Tibial artery (tissue), 4 donors: ENCODE measurements at places on chromosomes 5 and 9.

DNA sequence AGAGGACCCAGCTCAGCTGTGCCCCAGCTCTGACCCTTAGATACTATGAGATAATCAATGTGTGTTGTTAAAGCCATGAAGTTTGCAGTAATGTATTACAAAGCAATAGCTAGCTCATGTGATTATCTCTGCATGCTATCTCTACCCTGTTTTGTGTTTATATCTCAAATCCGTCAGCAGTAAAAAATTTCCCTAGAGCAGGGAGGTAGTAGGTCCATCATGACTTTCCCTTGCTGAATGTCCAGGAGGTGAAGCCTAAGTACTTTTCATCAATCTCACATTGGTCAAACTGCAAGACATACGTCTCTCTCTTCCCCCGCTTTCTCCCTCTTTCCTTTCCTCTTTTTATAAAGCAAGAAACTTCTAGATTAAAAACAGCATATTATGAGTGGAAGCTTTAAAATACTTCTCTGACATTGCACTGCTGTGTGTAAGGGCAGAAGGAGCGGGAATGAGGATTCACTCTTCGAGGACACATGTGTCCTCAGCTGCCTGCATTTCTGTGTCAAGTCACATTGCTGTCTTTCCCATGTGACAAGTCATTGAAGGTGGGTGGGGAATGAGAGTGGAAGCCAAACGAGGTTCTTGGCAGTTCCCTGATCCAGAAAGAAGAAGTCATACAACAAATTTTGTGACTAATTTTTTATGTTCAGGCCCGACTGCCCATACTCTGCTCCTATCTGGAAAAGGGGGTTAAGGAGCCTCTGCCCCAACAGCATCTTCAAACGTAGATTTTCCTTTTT is 93.1 kb upstream of the RETREG1 start:
- no peak for DNase-seq

DNA sequence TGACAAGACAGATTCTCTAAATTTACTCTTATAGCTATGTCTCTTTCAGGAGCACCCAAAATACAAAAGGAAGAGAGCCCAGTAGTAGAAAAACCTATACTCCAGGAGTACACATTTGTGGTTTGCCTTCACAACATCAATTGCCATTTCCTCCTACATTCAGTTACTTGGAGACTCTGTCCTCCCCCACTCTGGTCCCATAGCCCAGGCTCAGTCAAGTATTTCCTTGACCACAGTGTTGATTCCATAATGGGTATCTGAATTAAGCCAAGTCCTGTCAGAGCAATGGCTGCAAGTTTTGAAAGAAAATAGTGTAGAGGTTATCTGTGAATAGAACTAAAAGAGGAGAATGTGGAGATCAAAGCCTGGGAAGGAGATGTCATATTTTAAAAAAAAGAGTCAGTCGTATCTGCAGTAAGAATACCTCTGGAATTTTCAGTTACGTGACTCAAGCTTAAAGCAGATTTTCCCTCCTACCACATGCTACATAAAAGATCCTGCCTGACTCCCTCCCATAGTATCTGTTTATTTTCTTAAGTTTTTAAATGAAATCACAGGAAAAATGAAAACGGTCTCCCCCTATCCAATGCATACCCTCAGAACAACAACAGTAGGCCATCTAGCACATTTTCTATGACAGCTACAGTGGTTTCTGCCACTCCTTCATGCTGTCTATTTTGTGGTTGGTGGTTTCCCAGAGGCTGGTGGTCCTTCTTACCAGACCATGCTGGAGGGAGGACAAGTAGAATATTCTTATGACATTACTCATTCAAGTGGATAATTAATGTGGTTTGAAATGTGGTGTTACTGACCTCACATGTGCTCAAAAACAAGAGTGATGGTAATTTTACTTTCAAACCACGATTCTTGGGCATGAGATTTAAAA is 249.7 kb upstream of the TMEM161B start:
- DNase-seq: no peak

DNA sequence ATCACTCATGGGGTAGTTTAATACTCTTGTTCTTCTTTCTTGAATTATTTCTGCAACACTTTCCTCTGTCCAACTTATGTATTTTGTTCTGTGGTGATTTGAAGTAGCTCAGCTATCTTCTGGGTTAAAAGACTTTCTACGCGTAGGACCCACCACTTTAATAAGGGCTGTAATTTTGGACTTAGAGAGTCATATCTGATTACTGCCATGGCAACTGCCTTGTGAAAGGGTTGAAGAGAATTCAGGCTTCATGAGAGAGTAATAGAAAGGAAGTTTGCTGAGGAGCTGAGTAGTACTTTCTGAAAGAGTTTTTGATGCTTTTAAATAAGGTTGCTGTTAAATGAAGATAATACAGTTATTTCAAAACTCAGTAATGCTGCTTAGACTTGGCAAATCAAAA is 89.5 kb downstream of the TLE4 start:
- DNase-seq: no peak

GRCh38 chr5:151592855-151593408 is 1.8 kb upstream of the FAT2 start:
- DNase-seq: no peak

DNA sequence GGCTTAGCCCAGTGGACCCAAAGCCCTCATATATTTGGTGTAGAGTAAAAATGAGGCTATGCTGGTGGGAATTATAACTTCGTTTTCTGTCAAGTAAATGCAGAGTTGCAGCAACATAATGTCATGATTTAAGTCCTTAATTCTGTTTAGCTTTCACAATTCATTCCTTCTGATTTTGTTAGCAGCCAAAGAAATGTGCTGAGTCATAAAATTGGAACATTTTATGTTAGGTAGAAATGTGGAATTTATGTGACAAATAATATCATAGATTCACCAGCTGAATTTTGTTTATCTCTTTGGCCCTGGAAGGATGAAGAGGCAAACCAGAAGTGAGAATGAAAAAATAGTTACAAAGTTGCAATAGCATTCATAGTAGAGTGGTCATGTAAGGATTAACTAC is 247.0 kb downstream of the TRPM3 start:
- no peak for DNase-seq

GRCh38 chr5:15717001-15717400 is 217.0 kb downstream of the FBXL7 start:
- DNase-seq: no peak

DNA sequence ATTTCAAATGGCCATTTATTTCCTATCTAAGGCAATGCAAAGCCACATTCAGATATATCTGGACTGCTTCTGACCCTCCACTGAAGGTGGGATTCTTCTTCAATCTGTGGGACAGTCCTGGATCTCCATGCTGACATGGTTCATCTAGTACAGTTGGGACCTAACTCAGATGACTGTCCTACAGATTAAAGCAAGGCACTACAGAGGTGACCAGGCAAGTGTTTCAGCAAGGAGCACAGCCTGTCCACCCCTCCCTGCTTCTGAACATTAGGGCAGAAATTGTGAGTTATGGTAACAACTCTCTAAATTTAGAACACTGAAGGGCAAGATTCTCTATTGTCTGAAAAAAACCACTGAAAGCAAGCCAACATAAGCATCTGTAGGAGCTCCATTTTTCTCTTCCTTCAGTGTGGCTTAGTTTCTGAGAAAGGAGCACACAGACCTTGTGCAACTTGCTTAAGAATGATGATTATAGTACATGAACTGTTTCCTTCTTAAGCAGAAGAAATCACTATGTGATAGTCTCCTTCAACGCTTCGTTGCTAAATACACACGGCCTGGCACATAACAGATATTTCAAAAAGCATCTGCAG is 62.9 kb upstream of the BARX1 start:
- no peak for DNase-seq

DNA sequence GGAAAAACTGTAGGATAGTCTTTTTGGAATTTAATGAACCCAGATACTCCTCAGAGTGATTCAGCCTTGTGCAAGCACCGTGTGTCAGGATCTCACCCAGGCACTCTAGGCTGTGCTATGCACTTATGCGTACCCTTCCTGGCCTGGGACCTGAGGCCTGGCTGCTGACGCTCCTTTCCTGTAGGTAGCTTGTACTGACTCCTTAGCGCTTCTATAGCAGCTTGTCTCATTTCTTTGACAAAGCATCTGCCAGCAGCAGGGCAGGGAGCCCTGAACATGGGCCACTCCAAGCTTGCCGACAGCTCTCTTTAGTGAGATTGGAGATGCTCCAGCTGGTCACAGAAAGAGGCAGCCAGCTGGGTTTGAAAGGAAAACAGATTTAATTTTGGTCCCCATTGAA is 147.3 kb downstream of the SGCD start:
- DNase-seq: peak; percentile 66

- no peak for DNase-seq
Observed at GRCh38 chr5:113142186-113142585, 165.6 kb downstream of the DCP2 start.

- no peak for DNase-seq
Observed at GRCh38 chr9:134694714-134695113, 53.1 kb downstream of the COL5A1 start.

DNA sequence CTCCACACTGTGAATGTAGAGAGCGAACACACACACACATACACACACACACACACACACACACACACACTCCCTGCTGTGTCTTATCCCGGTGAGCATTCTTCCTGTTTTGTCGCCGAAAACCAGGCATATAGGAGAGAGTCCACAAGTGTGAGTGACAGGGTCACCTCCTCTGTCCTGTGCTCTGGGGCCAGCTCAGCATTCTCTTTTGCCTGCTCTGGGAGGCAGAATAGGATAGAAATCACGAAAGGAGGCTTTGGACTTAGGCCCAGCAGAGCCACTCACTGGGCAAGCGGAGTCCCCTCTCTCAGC is 3.0 kb downstream of the LAMC3 start:
- no peak for DNase-seq

DNA sequence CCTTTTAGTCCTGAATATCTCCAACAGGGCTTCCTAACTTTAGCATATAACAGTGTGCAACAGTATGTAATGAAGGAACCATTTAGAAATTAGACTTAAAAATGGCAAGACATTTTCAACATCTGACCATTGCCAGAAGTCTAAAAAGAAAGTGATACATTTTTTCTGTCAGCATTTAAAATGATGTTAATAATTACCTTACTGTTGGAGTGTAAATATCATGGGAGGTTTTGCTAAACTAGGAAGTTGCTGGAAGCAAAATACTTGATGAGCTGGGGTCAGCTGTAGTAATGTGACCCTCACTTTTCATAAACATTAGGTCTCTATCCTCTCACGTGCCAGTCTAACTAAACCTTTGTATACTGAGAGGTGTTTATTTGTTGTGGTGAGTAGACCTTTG is 68.8 kb downstream of the NTRK2 start:
- DNase-seq: no peak

- no peak for DNase-seq
Observed at GRCh38 chr5:17399931-17400330, 98.1 kb upstream of the TAF11L2 start.

- DNase-seq: peak; percentile 38
Observed at GRCh38 chr5:148963664-148964063, 99.2 kb downstream of the SH3TC2 start.

GRCh38 chr9:3675946-3676345 is 150.1 kb upstream of the RFX3 start:
- no peak for DNase-seq

GRCh38 chr9:19087106-19088000 is 15.4 kb downstream of the HAUS6 start:
- DNase-seq: no peak

- no peak for DNase-seq
Observed at GRCh38 chr5:149865746-149866145, 78.8 kb downstream of the PDE6A start.

GRCh38 chr9:132798817-132799790 is 79.0 kb downstream of the AK8 start:
- DNase-seq: peak; percentile 48

- no peak for DNase-seq
Observed at GRCh38 chr5:77301447-77301883, 91.0 kb downstream of the PDE8B start.

GRCh38 chr9:91549177-91549576 is 125.5 kb upstream of the NFIL3 start:
- no peak for DNase-seq

GRCh38 chr5:100903039-100903887 is at the start of gene ST8SIA4:
ST8SIA4 (minus strand) TSS chr5:100903282; CDS start chr5:100902955, 327 bp downstream.
- peak; percentile 80 for DNase-seq

DNA sequence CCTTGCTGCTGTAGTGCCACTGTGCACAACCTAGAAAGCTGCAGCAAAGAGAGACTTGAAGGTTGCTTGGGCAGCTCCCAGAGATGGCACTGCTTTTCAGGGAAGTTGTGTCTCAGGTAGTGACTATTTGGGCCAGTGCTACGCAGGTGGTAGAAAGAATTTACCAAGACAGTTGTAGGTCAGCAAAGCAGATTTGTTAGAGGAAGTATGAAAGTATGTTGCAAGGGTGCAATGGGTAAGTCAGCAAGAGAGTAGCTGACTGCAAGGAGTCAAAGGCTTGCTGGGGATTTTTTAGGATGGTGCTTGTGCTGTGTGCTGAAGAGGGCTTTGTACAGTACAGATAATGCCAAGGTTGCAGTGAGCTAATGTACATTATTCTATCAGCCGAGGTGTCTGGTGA is 33.5 kb upstream of the SPARC start:
- no peak for DNase-seq

DNA sequence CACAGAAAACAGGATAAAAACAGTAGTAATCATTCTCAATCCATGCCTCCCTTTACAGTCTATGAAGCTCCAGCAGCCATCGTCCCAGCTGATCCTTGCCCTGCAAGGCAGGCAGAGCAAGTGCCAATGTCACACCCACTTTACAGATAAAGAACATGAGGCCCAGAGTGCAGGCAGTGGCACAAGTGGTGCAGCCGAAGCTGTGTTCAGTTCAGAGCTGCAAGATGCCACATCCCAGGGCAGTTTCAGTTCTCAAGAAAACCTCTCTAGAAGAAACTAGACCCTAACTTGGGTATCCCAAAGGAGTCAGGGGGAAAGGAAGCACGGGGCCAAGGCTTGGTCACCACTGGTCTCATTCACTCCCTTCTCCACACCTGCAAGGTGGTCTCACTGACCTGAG is 34.6 kb upstream of the CPLX2 start:
- no peak for DNase-seq

GRCh38 chr5:119878712-119879111 is 249.4 kb downstream of the FAM170A start:
- DNase-seq: no peak

DNA sequence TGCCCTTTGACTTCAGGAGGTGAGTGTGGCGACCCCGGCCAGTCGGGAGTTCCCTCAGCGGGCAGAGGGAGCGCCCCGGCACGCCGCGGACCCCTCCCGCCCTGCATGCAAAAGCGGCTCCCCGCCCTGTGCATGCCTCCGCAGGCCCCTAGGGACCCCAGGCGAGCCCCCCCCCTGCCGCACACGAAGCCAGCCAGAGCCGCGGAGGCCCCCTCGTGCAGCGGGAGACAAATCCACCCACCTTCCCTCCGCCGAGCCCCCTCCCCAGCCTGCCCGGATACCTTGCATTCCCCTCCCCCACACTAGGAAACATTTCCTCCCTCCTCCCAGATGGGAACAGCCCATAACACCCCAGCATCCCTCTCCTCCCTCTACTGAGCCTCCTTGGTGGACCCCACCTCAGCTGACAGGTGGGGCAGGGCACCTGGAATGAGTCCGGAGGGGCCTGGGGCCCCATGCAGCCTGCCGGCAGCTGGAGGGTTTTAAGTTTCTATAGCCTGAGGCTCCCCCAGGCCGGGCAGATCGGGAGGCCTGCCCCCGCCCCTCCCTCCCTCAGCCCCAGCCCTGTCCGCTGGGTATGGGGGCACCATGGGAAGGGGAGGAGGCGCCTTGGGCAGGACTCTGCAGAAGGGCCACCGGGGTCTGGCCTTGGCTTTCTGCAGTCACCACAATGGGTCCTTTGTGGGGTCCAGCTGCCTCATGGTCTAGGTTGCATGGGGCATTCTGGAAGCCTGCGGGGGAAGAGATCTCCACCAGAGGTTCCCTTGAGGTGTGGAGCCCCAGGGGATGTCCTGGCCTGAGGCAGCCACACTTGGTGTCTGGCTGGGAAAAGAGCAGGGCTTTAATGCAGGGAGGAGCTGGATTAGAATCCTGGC is 601 bp downstream of the ERGIC1 start:
- no peak for DNase-seq
